NCI-H187 treated with DMSO at 0.1 percent for 48 hours (cell line): ENCODE measurements at places on chromosomes 4 and X.

GRCh38 chr4:20544645-20545044, 155.6 kb upstream of the PACRGL start:
- DNase-seq, result peak; percentile 33

GRCh38 chr4:44448521-44449461, at the start of gene KCTD8:
KCTD8 (minus strand) TSS chr4:44448809.
- no peak for DNase-seq

DNA sequence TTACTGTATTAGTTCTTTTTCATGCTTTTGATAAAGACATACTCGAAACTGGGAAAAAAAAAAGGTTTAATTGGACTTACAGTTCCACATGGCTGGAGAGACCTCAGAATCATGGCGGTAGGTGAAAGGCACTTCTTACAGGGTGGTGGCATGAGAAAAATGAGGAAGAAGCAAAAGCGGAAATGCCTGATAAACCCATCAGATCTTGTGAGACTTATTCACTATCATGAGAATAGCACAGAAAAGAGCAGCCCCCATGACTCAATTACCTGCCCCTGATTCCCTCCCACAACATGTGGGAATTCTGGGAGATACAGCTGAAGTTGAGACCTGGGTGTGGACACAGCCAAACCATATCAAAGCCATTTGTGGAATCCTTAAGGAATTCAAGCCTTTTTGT, 1238.9 kb downstream of the ADGRL3 start:
- DNase-seq, result no peak

DNA sequence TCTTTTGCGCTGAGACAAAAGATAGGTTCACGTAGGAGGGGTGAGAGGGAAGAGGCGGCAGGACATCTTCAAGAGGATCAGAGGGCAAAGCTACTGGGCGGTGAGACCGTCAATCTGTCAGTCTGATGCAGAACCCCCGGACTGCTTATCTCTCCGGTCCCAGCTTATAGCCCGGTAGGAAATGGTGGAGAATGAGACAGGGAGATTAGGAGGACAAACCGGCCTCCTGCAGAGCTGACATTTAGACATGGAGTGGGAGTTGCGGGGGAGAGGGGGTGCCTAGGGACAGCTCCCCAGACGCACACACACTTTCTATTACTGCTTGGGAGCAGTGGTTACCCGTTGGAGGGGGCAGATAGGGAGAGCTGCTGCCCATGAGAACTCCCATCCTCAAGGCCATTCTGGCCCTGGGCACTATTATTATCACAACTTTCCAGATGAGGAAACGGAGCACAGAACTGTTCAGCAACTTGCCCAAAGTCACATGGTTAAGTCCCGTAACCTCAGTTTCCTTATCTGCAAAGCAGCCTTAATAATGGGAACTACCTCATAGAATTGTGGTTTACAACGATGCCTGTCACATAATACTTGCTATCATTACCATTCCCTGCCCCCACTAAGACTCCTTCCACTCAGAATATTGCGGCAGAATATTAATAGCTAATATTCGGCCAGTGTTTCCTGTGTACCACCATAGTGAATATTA, 1.1 kb upstream of the HDAC6 start:
- DNase-seq, result no peak
